ENCODE measurements at places on chromosomes 7 and 10.

DNA sequence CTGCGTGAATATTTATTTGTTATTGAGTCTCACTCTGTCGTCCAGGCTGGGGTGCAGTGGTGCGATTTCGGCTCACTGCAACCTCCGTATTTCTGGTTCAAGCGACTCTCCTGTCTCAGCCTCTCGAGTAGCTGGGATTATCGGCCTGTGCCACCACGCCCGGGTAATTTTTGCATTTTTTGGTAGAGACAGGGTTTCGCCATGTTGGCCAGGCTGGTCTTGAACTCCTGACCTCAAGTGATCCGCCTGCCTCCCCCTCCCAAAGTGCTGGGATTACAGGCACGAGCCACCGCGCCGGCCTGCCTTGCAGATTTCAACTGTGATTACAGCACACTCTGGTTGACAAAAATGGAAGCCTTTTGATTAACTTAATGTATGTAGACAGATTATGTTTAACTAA is 730.0 kb upstream of the VSTM2A start:
- DNase-seq: no peak

GRCh38 chr7:140039066-140039465 is 23.7 kb downstream of the PARP12 start:
- DNase-seq: no peak

GRCh38 chr7:22909917-22910316 is 87.3 kb upstream of the TOMM7 start:
- DNase-seq: no peak

GRCh38 chr7:98115746-98116525 is 9.3 kb downstream of the LMTK2 start:
- no peak for DNase-seq

- DNase-seq: no peak
Observed at GRCh38 chr7:30427296-30428070, 51.1 kb downstream of the NOD1 start.

DNA sequence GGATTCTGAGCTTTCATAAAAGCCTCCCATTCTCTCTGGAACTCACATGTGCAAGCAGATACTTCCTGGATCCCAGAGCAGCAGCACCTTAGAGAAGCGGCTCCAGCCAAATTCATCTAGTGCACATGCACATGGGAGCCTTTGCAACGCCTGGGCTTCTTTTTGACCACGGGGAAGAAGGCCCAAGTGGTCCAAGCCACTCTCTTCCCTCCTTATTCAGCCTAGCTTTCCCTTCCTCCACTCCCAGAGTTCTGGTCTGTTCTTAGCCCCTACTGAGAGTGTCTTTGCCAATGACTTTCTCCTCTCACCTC is 118.7 kb downstream of the ZNF365 start:
- DNase-seq: no peak

- DNase-seq: no peak
Observed at GRCh38 chr10:31871266-31872065, 57.2 kb downstream of the ARHGAP12 start.

DNA sequence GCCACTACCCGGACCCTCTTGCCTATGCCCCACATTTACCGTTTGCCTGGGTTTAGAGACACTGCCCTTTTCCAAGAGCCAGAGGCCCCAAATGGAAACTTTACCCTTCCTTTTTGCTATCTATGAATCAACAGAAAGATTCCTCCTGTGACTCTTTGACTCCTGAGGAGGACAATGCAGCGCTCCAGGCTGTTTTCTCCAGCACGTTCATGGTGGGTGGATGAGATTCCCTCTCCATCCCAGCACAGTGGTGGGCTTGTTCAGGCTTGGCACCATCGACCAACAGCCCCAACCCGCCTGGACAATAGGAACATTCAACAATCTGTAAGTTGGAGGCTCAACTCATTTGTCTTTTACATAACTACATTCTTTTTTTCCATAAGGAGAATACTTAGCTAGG is 55.9 kb downstream of the DLD start:
- no peak for DNase-seq

DNA sequence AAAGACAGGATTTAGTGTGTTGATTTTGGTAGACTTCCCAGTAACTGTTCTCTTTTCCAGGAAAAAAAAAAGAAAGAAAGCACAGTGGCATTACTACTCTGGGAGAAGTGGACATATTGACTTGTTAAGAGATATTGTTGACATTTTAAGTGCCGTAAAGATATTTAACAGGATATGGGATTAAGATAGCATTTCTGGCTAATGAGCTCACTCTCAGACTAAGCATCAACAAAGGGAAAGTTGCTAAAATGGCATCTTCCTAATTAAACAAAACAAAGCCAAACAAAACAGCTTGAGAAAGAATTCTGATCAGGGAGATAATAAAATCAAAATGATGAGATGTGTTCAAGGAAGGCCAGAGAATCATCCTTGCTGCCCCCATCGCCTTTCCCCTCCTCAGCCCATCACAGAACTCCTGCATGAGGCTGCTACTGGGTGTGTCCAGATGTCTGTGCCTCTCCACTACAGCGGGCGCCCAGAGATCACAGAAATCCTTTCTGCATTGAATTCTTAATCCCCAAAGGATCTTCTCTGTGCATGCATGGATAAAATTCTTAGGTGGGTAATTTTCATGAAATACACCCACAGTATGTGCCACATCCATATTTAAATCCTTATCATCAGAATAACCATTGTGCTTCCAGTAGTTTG is 270.5 kb downstream of the POU6F2 start:
- no peak for DNase-seq

DNA sequence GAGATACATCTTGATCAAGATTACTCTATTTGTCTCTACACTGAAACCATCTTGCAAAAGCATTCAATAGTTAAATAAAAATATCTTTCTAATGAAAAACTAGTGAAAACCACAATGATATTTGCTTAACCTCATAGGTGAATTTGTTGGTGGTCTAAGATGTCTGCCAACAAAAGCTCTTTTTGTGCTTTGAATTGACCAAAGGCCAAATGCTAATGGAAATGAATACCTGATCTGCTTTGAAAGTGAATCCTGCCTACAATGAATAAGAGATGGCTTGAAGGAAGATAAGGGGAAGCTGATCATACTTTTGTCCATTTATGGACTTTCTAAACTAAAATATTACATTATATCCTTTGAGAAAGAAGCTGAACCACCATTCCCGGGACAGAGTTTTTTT is 228.9 kb upstream of the ETV1 start:
- DNase-seq: no peak

DNA sequence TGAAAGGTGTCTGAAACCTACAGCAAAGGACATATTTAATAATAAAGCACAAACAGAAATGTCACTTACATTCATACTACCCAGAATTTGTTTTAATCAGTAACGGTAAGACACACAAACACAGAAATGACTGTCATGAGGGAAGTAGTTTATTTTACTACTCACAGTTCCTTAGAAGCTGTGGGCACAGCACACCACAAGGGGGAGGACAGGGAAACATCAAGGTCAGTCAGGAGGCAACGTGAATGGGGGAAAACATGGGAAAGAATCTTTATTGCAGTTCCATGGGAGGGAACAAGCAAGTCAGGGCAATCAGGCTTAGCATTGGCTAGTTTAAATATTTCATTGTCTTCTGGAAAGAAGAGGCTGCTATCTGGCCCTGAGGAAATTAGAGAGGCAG is 123.8 kb upstream of the PDSS1 start:
- no peak for DNase-seq

DNA sequence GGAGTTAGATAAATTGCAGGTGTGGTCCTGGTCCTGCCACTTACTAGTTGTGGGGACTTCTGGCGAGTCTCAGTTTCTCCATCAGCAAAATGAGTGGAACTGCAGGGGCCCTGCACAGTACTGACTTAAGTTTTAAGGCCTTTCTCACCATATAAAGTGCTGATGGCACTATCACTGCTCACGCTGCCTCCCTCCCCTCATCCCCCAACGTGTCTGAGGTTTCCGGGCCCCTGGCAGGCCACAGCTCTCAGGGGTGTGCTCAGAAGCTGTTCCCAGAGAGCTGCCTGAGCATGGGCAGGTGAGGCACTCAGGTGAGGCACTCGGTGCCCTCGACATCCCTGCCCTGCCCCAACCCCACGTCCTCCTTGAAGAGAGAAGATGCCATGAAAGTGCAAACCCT is 74.2 kb downstream of the VOPP1 start:
- DNase-seq: peak; percentile 34

DNA sequence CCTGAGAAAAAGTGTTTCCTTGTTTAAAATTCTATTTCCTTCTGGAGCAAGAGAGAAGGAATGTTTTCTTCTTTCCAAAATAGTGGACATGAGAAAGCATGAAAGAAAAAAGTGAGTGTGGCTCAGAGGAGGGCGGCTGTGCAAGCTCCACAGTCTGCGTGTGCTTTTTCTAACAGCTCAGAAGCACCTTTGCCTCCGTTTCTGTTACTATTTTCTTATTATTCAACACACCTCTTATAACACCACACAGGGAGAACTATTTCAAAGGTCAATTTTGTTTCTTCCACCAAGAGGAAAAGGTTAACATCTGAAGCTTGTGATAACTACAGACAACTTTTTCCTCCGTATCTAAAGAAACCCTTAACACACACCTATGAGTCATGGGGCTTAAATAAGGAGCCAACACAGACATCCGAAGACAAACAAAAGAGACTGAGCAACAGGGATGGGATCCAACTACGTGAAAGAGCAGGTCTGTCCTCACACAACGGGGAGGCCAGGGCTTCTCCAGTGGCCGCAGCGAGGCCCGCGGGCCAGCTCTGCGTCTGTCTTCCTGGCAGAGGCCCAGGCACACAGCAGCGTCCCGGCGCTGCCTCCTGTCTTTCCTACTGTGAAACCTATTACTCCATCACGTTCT is 36.2 kb upstream of the NCAPG2 start:
- no peak for DNase-seq

DNA sequence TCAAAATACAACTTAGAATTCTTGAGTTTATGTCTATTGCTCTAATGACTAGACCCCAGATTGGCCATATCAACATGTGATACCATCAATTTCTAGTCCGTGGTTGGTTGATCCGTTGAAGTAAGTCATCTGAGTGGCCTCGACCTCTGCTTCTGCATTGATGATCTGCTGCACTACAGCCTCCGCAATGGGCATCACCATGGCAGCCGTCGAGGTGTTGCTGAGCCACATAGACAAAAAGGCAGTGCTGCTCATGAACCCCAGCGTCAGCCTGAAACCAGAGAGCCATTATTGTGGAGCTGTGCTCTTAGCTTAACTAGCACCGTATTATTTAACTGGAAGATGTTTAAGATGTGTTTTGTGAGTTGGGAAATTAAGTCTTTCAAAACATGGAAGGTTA is 30.7 kb downstream of the SLC13A1 start:
- DNase-seq: no peak

DNA sequence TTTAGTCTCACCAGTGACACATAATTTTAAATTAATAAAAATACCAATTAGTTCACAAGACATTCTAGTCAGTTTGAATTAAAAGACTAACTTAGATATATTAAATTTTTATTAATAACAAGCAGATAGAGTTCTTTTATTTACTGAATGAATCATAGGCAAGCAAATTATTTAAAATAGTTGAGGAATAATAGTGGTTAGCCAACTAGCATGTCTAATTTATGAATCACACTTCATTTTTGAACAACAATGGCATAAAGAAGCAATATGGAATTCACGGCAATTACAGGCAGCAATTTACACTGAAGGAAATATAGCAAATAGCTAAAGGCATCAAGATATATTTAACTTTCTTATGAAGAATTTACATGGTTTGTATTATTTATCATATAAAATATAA is 187.0 kb upstream of the SLC26A5 start:
- no peak for DNase-seq

GRCh38 chr7:14842523-14842922 is 60.0 kb downstream of the DGKB start:
- no peak for DNase-seq

DNA sequence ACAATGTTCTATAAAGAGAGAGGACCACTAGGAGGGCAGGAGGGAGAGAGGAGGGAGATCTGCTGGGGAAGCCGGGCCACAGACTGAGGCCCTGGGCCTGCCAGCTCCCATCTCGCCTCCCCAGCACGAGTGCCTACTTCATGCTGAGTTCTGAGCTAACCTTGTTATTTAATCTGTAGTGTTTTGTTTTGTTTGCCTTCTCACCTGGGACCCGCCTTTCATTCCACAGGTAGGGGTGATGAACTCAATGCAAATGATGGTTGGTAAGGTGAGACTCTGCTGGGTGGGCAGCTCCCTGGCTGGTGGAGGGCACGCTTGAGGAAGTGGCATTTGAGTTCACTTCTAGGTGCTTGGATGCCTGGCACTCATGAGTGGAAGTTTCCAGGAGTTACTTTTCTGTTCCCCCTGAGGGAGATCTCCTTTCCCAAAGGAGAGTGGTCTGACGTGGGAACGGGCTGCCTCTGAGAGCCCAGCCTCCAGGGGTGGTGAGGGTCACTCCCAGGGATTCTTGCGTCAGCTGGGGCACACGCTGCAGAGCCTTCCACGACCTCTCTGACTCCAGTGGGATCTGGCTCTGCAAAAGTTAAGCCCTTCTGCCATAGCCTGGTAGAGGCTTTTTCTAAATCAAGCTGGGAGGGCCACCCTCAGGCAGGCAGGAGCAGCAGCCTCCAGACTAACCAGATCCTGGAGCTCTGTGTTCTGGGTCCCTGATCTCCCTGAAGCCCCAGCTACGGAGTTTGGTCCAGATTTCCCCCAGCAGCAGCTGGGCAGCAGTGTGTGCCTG is 22.4 kb downstream of the UBTD1 start:
- no peak for DNase-seq

DNA sequence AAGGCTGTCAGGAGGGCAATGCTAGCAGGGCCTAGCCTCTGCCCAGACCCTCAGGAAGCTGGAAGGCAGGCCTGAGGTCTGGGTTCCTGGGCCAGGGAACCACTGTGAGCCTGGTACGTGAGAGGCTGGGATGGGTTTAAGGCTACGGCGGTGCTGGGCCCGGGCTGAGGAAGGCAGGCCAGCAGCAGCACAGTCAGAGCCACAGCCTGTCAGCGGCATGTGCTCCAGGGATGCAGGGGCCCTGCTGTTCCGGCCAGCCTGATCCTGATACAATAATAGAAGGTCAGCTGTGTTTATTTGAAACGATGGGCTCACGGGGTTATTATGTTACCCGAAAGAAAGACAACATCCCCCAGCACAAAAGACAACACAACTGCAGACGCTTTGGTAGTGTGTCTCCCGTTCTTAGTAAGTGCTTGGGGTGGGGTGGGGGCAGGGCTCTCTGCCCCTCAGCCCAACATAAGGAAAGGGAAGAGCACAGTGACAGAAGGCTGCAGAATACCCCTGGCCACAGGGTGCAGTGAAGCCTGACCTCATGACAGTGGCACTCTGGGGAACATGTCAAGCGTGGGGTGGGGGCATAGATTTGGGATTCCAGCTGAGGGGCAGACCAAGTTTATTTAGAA is 95.0 kb downstream of the COL13A1 start:
- no peak for DNase-seq

DNA sequence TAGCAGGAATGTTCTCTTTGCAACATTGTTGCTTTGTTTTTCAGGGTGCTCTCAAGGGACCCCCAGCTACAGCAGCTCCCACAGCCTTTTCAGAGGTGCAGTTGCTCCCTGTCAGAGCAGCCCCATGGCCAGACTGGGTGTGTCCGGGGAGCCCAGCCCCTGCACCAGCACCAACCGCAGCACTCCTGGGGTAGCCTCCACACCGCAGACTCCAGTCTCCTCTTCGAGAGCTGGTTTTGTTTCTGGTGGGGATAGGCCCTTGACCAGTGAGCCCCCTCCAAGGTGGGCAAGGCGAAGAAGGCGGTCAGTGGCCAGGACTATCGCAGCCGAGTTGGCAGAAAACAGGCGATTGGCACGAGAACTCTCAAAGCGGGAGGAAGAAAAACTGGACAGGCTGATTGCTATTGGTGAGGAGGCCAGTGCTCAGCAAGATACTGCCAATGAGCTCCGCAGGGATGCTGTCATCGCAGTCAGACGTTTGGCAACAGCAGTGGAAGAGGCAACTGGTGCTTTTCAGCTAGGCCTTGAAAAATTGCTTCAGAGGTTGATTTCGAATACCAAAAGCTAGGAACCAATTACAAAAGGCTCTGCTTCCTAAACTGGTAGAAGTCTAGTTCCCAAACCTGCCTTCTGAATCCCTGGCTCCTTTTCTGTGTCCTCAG is 5.4 kb downstream of the HSPA14 start:
- DNase-seq: no peak
